ENCODE measurements at places on chromosomes 11 and 22. TPM values are rescaled to one million over a fixed set of nuclear protein-coding genes. Genes with fewer than 3 reads are reported as not detected.

DNA sequence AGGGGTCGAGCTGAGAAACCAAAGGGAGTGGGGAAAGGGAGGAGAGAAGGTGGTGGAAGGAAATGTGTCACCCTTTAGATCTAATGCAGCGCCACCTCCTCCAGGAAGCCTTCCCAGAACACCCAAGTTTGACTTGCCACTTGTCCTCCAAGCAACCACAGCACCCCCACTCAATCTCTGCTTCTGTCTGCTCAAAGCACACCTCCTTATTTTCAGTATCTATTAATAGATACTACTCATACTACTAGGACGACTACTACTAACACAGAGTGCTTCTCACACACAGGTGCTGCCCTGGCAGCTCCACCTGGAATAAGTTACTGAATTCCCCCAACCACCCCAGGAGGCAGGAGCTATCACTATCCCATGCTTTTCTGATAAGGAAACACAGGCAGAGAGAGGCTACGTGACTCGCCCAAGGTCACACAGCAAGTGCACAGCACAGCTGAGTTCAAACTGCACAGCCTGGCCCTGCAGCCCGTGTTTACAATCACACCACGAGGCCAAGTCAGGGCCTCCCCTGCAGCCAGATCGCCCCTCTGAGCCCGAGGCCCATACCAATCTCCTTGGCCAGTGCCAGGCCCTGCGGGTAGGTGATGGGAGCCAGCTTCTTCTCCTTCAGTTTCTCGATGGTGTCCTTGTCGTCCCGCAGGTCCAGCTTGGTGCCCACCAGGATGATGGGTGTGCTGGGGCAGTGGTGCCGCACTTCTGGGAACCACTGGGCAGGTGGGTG, 13.2 kb downstream of the RAC2 start:
- DNase-seq = peak; percentile 47

DNA sequence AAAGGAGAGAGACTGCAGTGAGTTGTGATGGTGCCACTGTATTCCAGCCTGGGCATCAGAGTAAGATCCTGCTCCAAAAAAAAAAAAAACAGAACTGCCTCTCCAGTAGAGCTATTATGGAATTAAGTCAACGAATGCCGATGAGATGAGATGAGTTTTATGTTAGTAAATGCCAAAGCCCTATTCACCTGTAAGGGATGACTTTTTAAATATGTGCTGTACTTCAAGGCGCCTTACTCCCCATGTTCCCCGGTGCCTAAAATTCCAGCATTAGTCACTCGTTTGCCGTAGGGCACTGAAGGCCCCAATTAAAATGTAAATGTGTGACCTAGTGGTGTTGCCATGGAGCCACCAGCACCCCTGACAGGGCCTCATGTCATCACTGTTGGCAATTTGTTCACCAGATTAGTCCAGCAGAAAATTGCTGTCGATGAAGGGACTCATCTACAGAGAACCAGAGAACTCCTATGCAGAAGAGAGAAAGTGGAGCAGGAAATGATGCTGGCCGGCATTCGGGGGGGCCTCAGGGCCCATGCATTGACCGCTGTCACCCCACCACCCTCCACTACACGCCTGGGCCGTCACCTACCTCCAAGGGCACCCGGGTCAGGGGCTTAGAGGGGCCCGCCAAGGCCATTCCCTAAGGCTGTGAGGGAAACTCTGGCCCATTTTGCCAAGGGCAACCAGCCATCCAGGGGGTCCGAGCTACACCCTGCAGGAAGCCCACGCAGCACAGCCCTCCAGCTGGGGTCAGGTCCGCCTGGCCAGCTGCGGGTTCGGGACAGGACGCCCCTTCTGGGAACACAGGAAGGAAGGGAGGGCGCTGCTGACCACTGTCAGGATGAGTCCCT, 17.8 kb downstream of the LIF start:
- no peak for DNase-seq

DNA sequence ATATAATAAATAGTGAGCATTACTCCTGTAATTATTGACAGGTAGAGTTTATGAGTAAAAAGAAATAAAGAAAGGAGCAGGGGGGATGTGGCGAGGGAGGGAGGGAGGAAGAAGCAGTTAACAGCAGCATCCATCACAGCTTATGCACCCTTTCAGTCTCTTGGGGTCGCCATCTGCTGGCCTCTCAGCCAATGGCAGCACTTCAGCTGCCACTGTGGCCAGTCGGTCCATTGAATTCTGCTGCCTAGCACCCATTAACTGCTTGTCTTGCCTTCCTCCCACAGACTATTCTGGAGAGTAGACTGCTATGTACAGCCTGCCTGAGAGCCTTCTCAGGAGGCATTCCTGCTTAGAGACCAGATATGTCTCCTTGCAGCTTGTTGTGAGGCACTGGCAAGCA, 388.3 kb downstream of the TENM4 start:
- DNase-seq = no peak

GRCh38 chr22:45934659-45935341, 42.2 kb downstream of the WNT7B start:
- DNase-seq = no peak

GRCh38 chr22:39173787-39174497, 21.5 kb upstream of the CBX7 start:
- DNase-seq = peak; percentile 23

GRCh38 chr11:19762266-19762665, 49.6 kb downstream of the NAV2 start:
- no peak for DNase-seq

- no peak for DNase-seq
These were observed 12.2 kb upstream of the DCHS1 start for GRCh38 chr11:6667733-6668374.

MYEOV gene
- total RNA-seq = 0.55 TPM

GRCh38 chr11:27694992-27695391, 5.3 kb downstream of the BDNF start:
- DNase-seq = no peak

UBE4A gene
- 54.3 TPM for total RNA-seq

GRCh38 chr11:76415073-76415472, 29.7 kb upstream of the EMSY start:
- no peak for DNase-seq

- peak; percentile 89 for DNase-seq
These were observed 17.8 kb upstream of the TMPRSS13 start for GRCh38 chr11:117946842-117947526.

- DNase-seq = no peak
These were observed 12.5 kb upstream of the THRSP start for GRCh38 chr11:78050964-78051831.

DNA sequence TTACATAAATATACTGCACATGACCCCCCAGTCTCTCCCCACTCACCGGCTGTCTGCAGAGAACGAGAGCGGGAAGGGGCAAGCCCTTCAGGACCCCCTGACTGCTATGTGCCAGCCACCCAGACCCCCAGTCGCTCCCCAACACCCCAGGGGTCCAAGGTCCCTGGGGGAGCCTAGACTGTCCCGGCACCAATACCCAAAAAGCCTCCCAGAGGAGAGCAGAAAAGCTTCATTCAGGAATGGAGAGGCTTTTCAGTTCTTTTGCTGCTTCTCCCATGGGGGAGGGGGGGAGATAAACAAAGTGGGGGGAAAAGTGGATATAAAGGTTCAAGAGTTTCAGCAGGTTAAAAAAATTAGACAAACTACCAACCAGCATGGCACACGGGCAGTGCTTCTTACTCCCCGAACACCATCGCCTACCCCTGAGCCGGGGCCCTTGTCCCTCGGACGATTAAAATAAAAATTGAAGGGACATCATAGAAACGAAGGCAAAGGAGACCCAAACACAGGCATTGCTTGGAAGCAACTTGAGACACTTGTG, 1.3 kb downstream of the CSNK1E start:
- DNase-seq = no peak

BBOX1 gene
- total RNA-seq = not detected

DNA sequence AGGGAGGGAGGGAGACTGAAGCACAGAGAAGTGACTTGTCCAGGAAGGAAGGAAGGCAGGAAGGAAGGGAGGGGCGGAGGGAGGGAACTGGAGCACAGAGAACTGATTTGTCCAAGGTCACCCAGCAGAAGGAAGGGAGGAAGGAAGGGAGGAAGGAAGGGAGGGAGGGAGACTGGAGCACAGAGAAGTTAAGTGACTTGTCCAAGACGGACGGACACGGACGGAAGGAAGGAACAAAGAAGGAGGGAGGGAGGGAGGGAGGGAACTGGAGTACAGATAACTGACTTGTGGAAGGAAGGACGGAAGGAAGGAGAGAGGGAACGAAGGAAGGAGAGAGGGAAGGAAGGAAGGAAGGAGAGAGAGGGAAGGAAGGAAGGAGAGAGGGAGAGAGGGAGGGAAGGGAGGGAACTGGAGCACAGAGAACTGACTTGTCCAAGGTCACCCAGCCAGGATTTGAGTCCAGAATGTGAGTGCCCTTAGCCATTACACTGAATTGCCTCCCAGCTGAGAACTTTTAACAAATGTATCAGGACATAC, 1.5 kb downstream of the SLC35F2 start:
- peak; percentile 66 for DNase-seq

FXYD6 gene
- 36.6 TPM for total RNA-seq

TENM4 gene
- total RNA-seq = 0.79 TPM

GRCh38 chr11:68050371-68050841, 11.6 kb downstream of the TCIRG1 start:
- DNase-seq = no peak

- no peak for DNase-seq
These were observed 4.0 kb downstream of the RCN1 start for GRCh38 chr11:32094923-32095322.

- no peak for DNase-seq
These were observed 469 bp downstream of the ZBED5 start for GRCh38 chr11:10857459-10857708.

SYT7 gene
- total RNA-seq = 10.0 TPM

DNA sequence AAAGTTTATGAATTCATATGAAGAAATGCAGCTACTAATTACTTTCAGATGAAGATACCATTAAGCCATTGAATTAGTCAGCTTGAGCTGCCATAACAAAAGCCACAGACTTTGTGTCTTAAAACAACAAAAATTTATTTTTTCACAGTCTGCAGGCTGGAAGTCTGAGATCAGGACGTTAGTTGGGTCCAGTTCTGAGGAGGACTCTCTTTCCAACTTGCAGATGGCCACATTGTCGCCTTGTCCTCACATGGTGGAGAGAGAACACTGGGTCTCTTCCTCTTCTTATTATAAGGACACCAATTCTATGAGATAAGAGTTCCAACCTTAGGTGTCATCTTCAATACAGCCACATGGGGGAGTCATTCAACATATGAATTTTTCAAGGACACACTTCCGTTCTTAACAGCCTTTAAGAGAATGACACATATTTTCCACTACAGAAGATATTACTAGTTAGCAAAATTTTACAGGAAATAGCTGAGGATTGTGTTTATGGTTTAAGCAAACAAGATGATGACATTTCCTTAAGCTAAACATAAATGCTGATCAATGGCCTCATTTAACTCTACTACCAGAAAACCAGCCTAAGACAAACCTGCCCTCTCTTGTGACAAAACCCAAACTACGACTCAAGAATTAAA, 56.0 kb downstream of the DCUN1D5 start:
- DNase-seq = no peak

GRCh38 chr22:48894064-48894671, 933.5 kb downstream of the BRD1 start:
- no peak for DNase-seq

EFCAB6 gene
- total RNA-seq = 3.7 TPM

- DNase-seq = no peak
These were observed 45.0 kb upstream of the CTTN start for GRCh38 chr11:70353329-70353728.

CRKL gene
- 56.7 TPM for total RNA-seq

VSIG10L2 gene
- not detected for total RNA-seq

TPST2 gene
- total RNA-seq = 14.3 TPM

- DNase-seq = no peak
These were observed 14.5 kb downstream of the ART5 start for GRCh38 chr11:3627291-3627690.

SGSM1 gene
- total RNA-seq = 6.2 TPM

DNA sequence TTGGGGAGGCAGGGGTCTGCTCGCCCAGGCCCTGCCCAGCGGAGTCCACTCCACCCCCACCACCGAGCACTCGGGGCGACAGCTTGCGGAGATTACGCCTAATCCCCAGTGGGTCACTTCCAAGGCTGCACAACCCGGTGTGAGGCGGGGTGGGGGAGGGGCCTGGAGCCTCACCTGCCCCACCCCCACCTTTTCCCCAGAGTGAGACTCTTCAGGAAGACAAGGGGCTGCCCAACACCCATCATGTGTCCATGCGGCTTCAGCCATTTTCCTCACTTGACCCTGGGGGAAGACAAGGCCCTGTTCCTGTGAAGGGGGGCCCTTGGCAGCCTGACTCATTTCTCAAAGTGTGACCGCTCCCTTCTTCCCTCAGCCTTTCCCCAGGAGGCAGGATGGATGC, 12.5 kb downstream of the SYNGR1 start:
- DNase-seq = no peak

MMP8 gene
- total RNA-seq = not detected

DNA sequence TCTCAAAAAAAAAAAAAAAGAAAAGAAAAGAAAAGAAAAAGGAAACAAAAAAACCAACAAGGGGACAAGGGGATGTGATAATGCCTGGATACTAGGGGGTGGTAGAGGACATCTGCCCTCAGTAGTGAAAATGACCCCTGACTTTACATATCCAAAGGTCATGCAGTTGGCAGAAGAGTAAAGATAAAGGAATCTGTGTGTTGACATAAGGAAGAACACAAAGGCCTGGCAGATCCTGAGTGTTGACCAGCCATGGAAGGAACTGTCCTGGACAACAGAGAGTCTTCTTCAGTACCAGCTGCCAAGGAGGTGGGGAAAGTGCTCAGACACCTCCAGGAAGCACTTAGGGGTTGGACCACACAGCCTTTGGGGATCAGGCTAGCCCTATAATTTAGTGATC, 12.6 kb downstream of the SLC43A1 start:
- DNase-seq = no peak

SLC5A4 gene
- total RNA-seq = not detected

GRCh38 chr22:48192920-48193319, 1430.5 kb downstream of the TBC1D22A start:
- no peak for DNase-seq

GRCh38 chr11:84061726-84062125, 775.6 kb upstream of the CCDC90B start:
- no peak for DNase-seq

VSIG2 gene
- total RNA-seq = 160 TPM

GRCh38 chr11:66701432-66702240, 23.9 kb upstream of the RBM4B start:
- DNase-seq = no peak

MS4A15 gene
- total RNA-seq = not detected

- no peak for DNase-seq
These were observed 121.2 kb downstream of the NCAM1 start for GRCh38 chr11:113082341-113082955.

SLC15A3 gene
- 8.1 TPM for total RNA-seq

OR5M10 gene
- total RNA-seq = not detected

DNA sequence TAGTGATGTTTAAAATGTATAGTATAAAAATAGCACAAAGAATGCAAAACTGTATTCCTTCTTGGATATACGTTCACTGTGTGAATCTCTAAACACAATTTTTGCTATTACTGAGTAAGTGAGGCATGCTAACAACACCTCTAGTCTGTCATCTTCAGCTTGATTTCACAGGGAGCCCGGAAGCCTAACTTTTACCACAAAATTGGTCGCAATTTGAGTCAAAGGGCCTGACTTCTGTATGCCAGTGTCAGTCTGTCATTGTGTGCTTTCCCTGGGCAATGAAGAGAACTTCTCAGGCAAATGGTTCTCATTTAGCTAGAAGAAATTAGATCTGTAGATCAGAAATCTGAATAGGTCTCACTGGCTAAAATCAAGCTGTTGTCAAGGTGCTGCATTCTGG, 1059.5 kb downstream of the FAM181B start:
- DNase-seq = no peak

GRIK4 gene
- not detected for total RNA-seq

Measured in transverse colon (tissue), 4 donors.